ENCODE measurements at places on chromosomes 16 and 17.

- DNase-seq = no peak
Observed at GRCh38 chr17:17122781-17123483, 80.7 kb downstream of the MPRIP start.

DNA sequence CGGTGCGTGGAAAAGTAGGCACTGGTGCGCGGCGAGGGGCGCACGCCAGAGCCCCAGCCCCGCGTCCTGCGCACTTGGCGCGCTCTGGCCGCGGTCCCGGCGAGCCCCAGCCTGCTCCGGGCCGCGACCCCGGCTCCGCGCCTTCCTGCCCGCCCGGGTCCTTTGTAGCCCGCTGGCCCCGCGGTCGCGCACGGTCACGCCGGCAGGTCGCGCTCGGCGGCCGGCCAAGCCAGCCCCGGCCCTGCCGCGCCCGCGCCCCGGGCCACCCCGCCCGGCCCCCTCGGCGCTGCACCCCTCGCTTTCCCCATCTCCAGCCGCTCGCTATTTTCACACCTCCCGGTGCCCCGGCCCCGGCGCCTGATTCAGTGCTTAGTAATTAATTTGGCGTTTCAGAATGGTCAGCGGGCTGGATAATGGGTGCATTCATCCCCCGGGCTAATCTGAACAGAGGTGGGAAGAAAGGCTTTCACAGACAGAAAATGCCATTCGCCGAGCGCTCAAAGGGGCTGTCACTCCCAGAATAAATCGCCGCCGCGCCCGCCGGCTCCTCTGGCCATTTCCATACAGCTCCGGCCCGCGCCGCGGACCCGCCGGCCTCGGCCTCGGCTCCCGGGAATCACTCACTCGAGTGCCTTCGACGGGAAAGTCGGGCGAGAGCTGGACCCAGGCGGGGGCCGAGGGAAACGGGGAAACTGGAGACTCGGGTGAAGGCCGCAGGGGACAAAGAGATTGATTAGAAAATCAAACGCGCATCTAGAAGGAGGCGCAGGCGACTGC is 17.8 kb upstream of the NTN1 start:
- no peak for DNase-seq

DNA sequence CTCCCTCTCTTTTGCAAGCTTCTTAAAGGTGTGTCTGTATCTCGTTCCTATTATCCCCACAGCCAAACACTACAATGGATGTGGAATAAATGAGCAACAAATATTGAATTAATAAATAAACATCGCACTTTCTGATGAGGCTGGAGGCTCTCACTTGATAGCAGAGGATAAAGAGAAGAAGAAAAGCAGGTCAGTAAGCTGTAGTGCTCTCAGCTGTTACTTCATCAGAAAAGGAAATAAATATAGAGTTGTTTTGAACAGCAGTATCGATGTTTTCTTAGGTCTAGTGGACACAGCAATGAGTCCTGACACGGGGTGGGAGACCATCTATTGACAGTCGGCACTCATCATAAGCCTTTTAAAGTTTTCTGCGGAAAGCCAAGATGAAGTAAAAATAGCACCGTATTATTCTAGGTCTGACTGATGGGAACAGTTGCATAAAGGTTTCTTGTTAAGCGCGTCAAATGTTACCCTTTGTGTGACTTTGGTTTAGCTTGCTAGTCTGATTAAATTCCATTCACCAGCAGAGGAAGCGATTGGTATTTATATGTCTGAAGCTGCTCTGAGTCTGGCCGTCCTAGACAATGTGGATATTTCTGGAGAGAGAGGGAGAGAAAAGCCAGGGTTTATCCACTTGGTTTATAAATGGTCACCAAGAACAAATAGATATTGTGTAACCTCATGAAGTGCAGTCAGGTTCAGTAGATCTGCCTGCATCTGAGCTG is 646.1 kb downstream of the CDH11 start:
- no peak for DNase-seq

DNA sequence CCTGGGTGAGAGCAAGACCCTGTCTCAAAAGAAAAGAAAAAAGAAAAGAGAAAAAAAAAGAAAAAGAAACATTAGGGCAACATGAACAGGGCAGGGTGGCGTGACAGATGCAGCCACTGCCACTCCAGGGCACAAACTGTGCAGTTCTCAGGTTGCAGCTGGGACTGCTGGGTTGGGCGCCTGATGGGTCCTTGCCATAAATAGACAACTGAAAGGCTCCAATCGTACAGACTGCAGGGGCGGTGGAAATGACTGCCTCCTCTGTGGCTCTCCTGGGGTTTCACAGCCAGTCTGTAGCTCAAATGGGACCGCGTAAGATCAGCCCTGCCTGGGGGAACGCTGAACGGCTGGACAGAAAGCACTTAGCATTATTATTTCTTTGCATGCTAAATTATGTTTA is 130.7 kb downstream of the CPPED1 start:
- DNase-seq = no peak

- DNase-seq = no peak
Observed at GRCh38 chr17:35727635-35728034, 3.8 kb upstream of the RASL10B start.

DNA sequence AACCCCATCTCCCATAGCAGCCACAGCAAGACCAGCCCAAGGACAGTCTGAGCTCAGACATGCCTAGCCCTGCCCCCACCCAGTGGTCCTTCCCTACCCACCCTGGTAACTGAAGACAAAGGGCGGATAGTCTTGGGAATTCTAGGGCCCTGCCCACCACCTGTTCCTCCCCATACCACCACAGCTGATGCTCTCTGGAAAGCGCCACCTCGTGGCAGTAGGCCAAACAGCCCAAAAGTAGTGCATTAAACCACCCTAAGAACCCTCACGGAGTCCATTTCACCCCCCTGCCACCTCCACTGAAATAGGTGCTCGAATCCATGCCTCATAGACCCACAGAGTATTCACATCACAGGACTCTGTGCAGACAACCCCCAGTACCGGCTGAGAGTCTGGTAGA is 1021.4 kb downstream of the CDH8 start:
- no peak for DNase-seq

GRCh38 chr17:17880577-17881196 is 43.9 kb upstream of the SREBF1 start:
- no peak for DNase-seq

DNA sequence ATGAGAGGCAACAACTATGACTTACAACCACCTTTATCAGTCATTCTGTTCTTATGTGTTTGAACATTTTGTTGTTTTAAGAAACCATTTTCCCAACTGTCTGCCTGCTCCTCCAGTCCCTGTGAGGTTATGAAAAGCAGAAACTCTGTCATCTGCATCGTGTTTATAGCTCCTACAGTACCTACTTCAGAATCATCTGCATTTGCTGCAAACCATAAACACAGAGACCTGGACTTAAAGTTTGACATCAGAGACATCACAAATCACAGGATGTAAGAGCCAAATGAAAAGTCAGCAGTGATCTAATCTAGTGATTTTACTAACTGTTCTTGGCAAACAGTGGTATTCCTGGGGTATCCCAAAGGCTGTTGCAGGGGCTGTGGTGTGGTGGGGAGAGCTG is 55.2 kb downstream of the CDH11 start:
- no peak for DNase-seq

DNA sequence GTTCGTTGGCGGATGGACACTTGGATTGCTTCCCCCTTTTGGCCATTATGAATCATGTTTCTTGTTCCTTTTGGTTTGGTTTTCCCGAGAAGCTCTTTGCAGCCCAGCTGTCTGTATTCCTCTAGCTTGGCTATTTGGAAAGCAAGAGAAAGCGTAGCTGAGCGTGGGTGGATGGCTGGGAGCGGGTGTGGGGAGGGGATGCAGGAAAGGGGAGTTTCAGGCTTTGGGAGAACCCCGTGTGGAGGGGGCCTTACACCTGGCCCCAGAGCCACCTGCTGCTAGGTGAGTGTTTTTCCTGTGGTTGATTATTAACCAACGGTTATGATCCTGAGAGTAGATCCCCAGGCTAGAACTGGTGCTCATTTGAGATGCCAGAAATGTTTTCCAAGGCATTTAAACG is 103.7 kb downstream of the RAP1GAP2 start:
- no peak for DNase-seq

GRCh38 chr16:82197540-82198240 is 27.7 kb upstream of the MPHOSPH6 start:
- no peak for DNase-seq

DNA sequence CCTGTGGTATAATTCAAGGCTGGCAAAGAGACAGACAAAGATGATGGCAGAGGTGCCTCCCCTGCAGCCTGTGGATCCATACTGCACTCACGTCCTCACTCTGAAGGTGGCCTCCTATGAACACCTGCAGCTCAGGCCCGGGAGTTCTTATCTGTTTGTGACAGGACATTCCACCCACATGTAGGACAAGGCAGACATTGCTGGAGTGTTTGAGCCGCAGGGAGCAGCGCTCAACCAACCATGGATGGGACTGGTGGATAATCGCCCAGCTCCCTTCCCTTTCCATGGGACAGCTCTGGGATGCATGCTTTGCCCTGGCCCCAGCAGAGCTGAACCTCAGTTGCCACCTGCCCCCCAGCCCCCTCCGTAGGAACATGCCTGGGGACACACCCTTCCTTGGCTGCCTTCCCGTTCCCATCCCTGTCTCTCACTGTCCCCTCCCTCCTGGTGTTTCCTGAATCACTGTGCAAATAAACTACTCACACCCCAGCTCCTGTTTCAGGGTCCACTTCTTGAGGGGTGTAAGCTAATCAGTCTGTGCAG is 22.2 kb downstream of the ITPRIPL2 start:
- DNase-seq = no peak

DNA sequence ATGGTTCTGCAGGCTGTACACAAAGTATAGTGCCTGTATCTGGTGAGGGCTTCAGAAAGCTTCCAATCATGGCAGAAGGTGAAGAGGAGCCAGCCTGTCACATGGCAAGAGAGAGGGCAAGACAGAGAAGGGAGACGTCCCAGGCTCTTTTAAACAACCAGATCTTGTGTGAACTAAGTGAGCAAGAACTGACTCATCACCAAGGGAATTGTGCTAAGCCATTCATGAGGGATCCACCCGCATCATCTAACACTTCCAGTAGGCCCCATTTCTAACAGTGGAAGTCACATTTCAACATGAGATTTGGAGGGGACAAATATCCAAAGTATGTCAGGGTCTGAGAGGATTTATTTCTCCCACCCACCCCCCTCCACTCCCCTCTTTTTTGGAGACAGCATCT is 56.2 kb upstream of the ELAC2 start:
- DNase-seq = no peak

- DNase-seq = no peak
Observed at GRCh38 chr16:30166202-30166902, 17.1 kb upstream of the CORO1A start.

DNA sequence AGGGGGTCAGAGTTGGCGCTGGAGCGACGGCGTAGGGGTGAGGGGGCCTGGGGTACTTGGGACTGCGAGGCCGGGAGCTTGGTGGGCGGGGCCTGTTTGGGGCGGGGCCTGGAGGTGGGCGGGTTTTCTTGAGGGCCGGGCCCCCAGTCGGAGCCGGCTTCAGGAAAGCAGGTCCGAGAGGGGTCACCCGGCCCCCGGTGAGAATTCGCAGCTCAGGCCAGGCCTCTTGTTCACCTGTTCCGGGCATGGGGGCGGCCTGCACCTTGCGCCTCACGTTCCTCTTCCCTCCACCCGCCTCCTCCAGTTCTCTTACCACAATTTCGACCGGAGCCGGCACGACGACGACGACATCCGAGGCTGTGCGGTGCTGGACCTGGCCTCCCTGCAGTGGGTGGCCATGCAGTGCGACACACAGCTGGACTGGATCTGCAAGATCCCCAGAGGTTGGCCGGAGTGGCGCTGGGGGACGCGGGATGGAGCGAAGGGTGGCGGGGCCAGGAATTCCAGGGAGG is 52.5 kb downstream of the MRC2 start:
- DNase-seq = no peak

DNA sequence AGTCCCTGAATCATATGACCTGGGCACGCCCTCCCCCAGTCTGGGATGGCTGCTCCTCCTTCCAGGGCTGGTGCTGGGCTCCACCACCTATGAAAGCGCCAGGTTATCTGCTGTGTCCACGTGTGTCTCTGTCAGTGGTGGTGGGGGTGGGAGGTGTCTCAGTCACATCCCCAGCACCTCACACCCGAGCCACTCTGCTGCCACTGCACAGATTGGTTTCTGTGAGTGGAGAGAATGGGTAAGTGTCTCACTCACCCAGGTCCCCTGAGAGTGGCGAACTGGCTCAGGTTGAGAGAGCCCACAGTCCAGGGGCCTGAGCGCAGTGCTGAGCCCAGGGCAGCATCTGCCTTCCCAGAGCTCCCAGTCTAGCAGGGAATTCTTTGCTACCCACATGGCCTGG is 79.0 kb downstream of the PLD6 start:
- DNase-seq = no peak

GRCh38 chr16:86335266-86336172 is 174.8 kb upstream of the FOXF1 start:
- DNase-seq = no peak

- no peak for DNase-seq
Observed at GRCh38 chr16:76197900-76198299, 79.3 kb upstream of the CNTNAP4 start.

GRCh38 chr17:22090263-22090935 is 398.1 kb downstream of the KCNJ18 start:
- DNase-seq = no peak

DNA sequence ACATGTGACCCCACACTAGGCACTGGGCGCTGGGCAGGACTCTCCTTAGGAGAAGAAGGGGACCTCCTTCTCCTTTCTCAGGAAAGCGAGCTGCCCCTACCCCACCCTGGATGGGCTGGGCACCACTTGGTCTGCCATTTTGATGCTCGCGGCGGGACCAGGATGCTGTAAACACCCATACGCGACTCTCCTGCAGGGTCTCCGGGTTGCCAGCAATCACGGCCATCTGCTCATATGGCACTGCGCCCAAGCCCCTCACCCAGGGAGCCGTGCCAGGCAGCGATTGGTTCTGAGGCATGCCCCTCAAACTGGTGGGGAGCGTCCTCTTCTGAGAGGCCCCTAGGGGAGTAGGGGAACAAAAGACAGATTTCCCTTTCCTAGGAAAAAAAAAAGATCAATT is 99.0 kb downstream of the C16orf78 start:
- no peak for DNase-seq

GRCh38 chr17:413706-414380 is 61.2 kb upstream of the RPH3AL start:
- no peak for DNase-seq

- DNase-seq = no peak
Observed at GRCh38 chr17:17638467-17638866, 42.8 kb upstream of the RAI1 start.

GRCh38 chr17:18182978-18183333 is 672 bp upstream of the ALKBH5 start:
- DNase-seq = no peak

DNA sequence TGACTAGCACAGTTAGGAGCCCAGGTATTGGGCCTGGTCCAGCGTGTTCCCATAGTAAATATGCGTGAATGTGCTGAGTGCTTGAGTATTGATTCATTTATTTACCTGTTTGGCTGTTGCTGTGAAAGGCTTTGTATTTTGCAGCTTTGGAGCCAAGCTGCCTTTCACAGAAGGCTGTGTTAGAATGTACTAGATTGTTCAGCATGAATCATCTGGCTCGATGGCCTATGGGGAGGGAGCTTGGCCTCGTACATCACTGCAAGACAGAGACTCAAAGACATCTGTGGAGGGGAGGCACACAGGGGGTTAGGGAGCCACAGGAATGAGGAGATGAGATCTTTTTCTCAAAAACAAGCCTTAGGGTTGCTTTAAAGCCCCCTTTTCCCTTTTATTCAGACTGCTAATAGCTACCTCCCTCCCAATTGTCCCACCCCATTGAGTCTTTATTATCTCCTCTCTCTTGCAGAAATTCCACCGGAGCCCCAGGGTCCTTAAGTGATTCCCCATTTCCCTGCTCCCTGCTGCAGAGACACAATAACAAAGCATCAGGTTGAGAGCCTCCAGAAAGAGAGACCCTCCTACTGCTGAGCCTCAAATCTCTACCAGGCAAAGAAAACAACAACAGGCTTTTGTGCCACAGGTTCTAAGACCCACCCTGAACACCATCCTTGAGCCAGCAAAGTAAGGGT is 307.2 kb downstream of the ABCC12 start:
- no peak for DNase-seq
